ENCODE measurements at places on chromosomes 3 and 15.

DNA sequence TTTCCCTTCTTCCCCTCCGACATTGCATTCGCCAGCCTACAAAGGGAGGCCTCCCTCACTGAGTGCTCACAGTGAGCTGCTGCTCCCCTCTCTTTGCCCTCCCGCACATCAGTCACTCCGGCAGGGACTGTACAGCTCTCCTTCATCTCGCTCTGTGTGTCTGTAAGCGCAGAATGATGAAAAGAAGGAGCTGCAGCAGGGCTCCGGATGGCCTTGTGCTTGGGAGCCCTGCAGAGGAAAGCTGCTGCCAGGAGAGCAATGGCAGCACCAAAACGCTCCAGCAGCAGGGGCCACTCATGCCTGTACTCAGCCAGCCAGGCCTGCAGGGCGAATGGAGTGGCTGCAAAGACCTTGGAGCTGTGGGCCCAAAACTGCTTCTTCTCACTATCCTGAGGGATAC is 107.0 kb upstream of the NSMCE3 start:
- DNase-seq = no peak

GRCh38 chr15:79858469-79858868 is 38.3 kb downstream of the MTHFS start:
- DNase-seq = no peak

GRCh38 chr3:120302361-120302760 is 17.3 kb upstream of the GPR156 start:
- DNase-seq = no peak

DNA sequence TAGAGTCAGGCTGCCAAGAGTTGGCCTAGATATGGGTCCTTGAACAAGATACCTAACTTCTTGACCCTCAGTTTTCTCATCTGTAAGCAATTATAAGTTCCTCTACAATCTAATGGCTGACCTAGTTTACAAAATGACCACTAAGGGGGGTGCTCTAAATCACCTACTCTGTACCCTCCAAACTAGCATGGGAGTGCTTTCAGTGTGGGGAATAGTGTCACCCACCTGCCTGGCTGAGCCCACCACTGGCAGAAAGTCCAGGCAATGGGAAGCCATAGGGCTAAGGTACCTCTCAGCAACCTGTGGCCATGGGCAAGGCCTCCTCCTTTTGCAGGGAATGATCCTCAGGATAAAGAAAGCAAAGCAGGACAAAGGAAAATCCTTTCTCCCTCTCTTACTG is 58.9 kb downstream of the COL6A5 start:
- no peak for DNase-seq

GRCh38 chr3:126752303-126753190 is 48.5 kb downstream of the CHCHD6 start:
- DNase-seq = peak; percentile 89

DNA sequence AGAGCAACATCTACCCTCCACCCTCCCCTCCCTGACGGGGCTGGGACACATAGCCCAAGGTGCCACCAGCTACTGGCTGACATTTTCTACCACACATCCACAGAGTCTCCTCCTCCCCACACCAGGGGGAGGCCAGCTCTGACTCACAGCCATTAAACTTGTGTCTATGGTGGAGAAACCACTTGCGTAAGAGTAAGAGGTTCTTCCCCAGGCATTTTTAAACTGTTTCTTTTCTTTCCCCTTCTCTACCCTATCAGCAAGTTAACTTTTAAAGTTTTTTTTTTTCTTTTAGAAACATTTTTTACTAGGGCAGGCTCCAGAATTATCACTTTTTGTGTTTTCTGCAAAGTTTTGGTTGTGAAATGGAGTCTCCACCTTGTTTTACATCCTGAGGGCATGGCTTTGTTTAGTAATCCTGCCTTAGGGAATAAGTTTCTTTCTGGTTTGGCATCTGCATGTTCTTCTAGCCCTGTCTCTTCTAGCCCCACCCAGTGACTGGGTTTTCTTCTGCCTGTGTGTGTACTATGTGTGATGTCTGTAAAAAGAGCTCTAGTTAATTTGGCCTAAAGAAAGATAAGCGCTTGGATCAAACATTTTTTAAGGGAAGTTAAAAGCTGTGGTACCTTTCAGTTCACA is 148.8 kb upstream of the GADL1 start:
- no peak for DNase-seq

- no peak for DNase-seq
These were observed 9.4 kb upstream of the C15orf39 start for GRCh38 chr15:75192307-75192706.

DNA sequence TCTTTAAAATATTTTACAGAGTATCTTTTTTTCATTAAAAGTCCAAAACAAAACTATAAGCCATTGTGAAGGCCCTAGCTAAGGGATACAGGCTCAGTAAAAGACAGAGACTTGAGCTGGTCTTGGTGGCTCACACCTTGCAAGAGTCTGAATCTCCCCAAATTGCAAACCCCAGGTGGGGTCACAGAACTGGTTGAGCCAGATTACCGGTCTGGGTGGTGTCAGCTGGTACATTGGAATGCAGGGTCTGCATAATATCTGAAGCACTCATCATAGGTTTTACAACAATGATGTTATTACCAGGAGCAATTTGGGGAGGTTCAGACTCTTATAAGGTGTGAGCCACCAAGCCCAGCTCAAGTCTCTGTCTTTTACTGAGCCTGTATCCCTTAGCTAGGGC is 201.2 kb upstream of the ARPP21 start:
- DNase-seq = no peak

DNA sequence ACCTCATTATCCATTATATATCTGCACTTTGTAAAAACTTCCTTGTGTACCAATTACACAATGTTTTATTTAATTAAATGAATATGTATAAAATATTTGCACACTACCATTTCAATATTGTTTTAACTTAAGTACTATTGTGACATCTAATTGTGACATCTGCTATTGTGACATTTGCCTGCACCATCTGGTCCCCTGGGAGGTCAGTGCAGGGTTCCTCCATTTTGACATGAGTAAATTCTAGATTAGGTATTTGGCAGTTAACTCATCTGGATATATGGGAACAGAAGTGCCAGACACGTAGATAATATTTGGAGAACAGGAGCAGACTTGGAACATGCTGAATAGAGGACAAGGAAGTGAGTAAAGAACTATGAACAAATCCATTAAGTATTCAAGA is 332.1 kb downstream of the VGLL3 start:
- no peak for DNase-seq

GRCh38 chr3:150912501-150912900 is 7.3 kb upstream of the MINDY4B start:
- no peak for DNase-seq

GRCh38 chr3:157532529-157533297 is 29.5 kb upstream of the VEPH1 start:
- DNase-seq = peak; percentile 69

- DNase-seq = no peak
These were observed 70.9 kb downstream of the FNDC3B start for GRCh38 chr3:172110127-172110779.

GRCh38 chr3:102353148-102353547 is 81.7 kb upstream of the ZPLD1 start:
- DNase-seq = no peak

DNA sequence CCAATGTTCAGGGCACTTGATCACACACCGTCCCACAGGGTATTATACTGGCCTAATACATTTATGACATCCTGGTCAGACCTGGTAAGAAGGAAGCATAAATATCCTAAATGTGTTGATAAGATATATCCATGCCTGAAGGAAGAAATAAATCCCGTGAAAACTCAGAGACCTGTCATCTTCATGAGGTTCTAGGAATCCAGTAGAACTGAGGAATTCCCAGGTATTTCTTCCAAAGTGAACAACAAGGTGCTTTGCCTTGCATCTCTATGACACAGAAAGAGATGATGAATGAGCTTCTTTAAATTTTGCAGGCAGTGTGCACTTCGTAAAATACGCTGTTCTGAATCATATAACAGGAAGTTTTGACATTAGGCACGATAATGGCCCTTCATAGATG is 78.1 kb upstream of the VGLL3 start:
- no peak for DNase-seq

- no peak for DNase-seq
These were observed 410.6 kb downstream of the FOXP1 start for GRCh38 chr3:71172951-71173350.

DNA sequence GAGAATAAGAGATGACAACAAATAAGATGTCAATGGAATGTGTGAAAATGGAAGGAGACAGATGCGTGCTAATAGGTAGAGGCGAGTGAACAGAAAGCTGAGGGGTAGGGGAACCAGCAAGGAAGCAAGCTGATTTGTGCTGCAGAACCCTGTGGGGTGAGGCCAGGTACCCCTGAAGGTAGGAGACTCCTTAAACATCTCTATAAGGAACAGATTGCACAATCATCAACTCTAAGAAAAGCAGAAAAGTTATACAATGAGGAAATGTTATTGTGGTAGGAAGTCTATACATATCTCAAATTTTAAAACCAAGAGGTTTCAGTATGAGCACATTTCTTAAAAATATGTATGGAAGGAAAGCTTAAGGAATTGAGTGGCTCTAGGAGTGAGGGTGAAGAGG is 315.0 kb upstream of the TPM1 start:
- DNase-seq = no peak

- no peak for DNase-seq
These were observed 26.0 kb upstream of the SEC62 start for GRCh38 chr3:169940470-169941181.

DNA sequence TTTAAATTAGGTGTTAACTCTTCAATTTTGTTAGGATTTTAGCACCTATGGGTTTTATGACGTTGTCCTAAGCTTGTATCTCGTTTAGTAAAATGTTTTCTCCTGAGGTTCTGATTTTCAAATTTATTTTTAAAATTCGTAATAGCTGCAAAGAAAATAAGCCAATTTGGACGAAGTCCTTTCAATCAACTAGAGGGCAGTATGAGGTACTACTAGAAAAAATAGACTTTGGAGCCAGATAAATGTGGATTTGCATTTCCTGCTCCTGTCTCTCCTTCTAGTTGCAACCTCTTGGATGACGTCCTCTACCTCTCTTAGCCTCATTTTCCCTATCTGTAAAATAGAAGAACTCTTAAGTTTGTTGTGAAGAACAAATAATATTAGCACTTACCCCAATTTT is 81.1 kb downstream of the SLTM start:
- peak; percentile 14 for DNase-seq

GRCh38 chr3:35965908-35966307 is 326.6 kb downstream of the ARPP21 start:
- peak; percentile 43 for DNase-seq

DNA sequence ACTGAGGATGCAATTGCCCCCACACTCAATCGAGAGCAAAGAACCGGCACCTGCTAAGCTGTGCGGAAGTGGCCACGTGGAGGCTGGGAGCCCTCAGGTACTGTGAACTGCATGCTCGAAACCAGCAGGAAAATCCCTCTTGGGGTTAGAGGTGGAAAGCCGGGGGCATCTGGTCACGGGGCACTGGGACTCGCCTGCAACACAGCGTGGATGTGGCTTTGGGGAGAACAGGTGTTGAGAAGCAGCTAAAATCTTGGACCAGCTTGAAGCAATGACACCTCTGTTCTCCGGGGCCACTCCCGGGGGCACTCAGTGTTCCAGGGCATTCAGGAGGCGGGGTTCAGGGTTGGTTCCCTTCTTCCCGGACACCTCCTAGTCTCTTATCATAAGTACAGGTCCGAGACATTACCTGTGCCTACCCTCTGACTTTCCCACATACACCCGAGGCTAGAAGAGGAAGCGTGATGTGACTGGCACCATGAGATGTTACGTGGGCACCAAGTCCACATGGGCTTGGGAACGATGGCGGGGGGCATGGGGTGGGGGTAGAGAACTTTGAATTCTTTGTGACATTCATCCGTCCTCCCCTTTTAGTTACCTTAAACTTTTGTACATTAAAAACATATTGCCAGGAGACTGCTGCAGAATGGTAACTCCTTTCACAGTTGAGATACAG is 172.0 kb downstream of the ADAMTS17 start:
- no peak for DNase-seq

GRCh38 chr3:77746892-77747291 is 707.0 kb downstream of the ROBO2 start:
- no peak for DNase-seq

DNA sequence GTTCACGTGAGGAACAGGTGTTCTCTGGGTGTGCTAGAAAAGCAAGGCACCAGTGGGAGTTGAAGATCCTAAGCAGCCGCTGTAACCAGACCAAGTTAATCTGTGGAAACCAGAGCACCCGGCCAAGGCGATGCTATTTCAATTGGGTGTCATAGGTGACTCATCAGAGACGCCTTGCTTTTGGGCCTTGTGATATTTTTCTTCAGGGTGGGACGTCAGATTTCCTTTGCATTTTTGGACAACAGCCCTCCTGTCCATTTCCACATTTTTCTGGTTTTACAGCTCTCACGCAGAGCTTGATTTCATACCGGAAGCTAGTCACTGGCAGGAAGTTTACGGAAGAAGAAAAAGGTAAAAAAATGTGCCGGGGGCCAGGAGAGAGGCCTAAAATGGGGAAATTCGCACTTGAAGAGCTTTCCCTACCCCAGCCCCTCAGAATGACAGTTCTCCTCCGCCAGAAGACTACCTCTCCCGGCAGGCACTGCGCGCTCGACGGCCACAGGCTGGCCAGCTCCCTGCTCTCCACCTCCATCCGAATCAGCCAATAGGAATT is 471 bp upstream of the KBTBD8 start:
- peak; percentile 97 for DNase-seq

DNA sequence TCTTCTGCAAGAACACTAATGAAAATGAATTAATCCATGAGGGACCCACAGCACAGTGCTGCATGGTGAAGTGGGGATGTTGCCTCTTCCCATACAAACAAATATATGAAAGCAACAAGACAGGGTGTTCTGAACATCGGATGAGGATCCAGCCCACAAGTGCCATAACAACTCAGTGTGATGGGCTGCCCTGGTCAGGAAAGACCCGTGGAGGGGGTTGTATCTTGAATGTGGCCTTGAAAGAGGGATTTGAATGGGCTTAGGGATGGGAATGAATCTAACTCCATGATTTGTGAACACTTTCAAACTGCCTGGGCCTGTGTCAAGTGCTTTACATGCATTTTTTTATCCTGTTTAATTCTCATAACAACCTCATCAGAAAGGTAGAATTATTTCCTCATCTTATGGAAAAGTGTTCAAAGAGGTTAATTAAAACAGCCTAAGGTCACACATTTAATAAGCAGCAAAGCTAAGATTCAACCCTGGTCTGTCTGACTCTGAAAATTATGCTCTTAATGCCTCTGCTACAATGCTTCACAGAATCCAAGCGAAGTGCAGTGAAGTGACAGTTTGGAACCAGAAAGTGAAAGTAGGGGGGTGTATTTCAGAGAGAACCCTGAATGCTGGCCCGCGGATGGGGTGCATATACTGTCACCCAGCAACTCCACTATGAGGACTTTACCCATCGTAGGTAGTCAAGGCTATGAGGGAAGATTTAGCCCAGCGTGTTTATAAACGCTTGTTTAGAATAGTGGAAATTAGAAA is 65.6 kb upstream of the HEG1 start:
- DNase-seq = no peak

DNA sequence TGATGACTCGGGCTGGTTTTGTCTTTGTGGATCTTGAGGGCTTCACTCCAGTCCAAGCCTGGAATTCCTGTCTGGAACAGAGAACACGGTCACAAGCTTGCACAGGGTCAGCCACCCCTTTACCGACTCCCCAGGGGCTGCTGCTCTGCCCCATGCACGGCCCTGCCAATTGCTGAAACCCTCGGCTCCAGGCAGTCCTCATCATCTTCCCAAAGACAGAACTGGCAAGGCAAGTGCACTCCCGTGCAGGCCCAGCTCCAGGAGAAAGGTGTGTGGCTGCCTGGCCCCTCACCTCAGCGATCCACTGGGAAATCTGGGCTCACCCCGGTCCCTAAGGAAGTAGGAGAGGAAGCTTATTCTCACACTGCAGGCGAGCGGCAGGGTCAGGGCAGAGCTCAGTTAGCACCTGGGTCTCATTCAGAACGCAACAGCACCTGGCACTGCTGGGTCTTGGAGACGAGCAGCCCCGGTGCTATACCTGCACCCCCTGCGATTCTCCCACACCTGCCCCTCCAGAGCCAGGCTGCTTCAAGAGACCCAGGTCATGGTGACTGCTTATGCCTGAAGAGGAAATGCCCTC is 7.2 kb downstream of the MAP6D1 start:
- no peak for DNase-seq
